ENCODE measurements at places on chromosomes 5 and 9.

GRCh38 chr5:146048994-146049703, 56.2 kb downstream of the PLAC8L1 start:
- peak; percentile 74 for DNase-seq

DNA sequence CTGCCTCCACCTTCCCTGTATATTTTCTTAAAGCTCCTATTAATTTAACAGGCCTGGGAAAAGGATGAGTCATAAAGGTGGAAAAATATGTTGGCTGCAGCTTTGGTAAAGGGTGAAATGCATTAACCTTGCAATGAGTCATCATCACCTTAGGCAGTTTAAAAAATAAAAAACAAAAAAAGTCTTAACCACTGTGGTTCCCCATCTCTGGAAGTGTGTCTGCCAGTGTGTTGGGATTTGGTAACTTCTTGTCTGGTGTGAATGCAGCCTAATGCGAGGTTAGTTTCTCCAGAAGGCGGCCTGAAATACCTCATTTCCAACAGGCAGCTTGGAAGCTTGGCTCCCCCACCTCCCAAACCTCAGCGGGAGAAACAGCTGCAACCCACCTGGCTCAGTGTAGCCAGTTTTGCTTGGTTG, 265.3 kb upstream of the GAS1 start:
- DNase-seq, result no peak

- no peak for DNase-seq
These were observed 95.7 kb downstream of the HOMER1 start for GRCh38 chr5:79418276-79418675.

- DNase-seq, result no peak
These were observed 714.8 kb downstream of the TLR4 start for GRCh38 chr9:118418887-118419565.

DNA sequence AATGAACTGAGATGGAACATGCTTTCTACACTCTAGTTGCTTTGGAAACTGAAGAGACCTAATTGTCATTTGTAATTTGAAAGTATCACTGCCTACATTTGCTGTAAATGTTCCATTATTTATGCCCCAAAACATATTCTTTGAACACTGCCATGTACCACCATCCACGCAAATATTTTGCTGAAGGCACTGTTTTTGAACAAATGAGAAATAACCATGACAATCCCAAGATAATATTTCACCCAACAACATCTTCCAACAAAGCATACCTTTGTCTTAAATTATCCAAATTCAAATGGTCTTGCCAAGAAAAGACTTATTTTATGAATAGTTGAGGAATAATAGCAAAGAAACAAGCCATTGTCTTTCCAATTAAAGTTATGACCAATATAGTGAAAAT, 356.2 kb downstream of the SEMA5A start:
- DNase-seq, result no peak

DNA sequence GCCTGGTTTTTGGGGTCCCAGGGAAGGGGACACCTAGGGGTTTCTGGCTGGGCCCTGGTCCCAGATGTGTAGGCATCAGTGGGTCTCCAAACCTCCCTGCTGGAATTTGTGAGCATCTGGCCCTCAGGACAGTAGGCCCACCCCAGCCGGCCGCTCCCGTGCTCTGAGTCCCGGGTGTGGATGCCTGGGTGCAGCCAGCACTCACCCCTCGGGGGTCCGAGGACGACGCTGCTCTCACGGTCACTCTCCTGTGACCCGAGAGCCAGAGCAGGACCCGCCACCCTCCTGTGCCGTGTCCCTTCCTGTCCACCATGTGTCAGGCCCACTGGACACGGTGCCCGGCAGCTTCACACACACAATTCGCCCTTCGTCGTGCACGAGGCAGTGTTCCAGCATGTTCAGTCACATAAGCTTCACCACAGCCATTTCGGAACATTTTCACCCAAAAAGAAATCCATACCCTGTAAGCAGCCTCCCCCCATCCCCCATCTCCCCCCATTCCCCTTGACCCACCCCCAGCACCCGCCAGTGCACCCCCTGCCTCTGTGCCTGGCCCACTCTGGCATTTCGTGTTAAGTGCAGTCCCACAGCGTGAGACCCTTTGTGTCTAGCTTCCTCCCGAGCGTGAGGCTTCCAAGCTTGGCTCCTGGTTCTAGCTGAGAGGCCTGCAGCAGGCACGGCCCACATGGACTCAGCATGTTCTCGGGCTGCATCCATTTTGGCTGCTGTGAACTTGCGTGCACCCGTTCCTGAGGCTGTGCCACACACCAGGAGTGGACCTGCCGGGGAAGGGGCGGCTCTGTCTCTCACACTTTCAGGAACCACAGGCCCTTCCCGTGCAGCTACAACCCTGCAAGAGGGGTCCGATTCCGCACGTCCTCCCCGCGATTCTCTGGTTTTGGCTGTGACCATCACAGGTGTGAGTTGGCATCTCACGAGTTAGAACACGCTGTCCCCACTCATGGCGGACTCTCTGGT, 40.5 kb downstream of the NKD2 start:
- DNase-seq, result no peak

DNA sequence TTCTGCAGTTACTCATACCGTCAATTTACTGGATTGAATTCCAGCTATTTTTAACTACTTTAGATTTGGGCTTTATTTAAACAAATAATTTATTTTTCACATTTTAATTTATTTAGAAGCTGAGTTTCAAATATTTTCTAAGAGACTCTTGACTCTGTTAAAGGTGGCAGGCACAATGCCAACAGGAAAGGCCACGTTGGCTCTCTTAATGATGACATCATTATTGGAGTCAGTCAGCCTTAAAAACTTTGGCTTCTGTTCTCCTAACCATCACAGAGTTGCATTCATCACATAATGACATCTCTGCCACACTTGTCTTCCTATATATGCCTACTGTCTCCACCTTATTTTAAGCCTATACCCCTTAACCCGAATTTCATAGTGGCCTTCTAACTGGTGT, 172.3 kb upstream of the PLPPR1 start:
- DNase-seq, result no peak

DNA sequence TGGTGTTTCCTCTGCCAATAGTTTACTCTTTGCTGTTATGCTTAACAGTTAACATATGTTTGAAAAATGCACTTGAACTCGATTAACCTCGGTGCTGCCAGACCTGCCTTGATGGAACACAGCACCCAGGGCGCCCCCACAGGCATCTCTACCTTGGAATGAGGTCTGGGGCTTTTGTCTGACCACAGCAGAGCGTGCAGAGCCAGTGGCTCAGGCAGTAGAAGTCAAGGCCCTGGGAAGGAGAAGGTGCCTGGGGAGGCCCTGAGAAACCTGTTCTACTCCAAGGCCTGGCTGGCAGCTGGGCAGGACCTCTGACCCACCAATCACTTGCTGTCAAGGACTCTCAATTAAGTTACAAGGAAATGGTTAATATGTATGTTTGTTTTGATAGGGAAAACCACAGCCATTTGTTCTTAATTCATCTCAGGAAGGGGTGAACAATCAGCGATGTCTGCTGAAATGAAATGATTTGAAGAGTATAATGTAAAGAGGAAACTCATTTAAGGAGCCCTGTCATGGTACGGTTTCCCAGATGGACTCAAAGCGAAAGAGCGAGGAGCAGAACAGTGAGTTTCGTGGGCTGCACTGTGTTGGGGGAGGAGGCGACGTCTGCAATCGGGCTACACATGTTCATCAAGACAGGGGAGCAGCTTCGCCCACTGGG, 21.9 kb downstream of the MACROH2A1 start:
- no peak for DNase-seq

DNA sequence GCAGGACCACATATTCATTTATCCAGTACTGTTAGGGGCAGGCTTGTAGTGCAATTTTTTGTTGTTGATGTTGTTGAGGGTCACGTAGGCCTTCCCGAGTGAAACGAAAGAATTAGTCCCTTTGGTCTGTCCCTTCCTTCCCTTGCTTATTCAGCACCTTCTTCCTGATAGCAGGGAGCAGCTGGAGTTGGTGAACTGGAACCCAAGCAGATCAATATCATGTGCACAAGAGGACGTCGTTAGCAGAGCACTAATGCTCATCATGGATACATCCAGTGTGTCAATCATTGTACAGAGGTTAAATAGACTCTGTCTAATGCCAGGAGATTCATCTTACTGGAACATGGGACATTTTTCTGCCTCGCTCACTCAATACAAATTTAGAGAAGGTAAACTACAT, 33.0 kb upstream of the MAP1B start:
- DNase-seq, result no peak

GRCh38 chr5:141825241-141825671, 53.0 kb downstream of the PCDH1 start:
- no peak for DNase-seq

GRCh38 chr9:130045725-130046450, 2.9 kb upstream of the FNBP1 start:
- DNase-seq, result no peak

DNA sequence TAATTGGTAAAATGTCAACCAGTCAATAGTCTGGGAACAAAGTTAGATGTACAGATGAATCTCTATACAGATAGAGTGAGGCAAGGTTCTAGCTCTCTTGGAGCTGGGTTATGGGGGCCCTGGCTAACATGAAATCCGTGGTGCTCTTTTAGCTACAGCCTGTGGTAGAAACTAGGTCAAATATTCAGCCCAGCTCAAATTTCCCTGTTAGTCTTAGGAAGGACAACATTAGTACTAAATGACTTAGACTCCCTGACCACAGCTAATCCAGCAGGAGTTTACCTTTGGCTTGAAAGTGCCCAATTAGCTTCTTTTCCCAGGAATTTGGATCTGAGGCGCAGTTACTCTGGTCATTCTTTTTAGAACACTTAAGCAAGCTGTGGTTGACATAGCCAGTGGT, 170.5 kb downstream of the DMRTA1 start:
- no peak for DNase-seq

GRCh38 chr9:69071059-69071458, 35.5 kb downstream of the FXN start:
- DNase-seq, result no peak

- DNase-seq, result peak; percentile 55
These were observed 8.4 kb upstream of the NDST1 start for GRCh38 chr5:150499437-150499956.

DNA sequence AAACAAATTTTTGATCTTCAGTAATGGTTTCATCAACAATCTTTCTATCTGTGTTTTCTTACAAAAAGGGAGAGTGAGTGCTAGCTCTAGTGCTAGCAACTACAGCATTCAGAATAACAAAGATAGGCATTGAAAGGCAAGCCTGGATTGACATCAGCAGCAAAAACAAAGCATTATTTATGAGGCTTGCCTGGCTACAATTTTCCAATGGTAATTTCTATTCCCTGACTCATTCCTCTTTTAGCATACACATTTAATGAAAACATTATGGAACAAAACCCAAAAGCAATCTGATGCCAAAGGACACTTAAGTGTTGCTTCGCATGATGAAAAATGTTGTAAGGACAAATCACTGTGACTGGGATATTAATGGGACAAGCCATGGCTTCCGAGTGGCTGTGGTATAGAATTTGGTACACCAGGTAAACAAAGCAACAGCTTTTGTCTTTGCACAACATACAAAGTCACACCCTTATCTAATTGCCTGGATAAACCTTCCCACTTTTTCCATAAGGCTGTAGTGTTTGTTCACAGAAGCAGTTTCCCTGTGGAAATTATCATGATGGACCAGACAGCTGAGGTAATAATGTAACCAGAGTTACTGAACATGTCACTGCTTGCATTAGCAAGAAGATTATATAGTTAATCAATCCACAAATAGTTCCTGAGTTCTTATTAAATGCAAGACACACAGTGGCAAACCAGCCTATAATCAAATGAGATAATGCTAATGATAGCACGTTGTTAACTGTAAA, 179.8 kb upstream of the EDIL3 start:
- no peak for DNase-seq

DNA sequence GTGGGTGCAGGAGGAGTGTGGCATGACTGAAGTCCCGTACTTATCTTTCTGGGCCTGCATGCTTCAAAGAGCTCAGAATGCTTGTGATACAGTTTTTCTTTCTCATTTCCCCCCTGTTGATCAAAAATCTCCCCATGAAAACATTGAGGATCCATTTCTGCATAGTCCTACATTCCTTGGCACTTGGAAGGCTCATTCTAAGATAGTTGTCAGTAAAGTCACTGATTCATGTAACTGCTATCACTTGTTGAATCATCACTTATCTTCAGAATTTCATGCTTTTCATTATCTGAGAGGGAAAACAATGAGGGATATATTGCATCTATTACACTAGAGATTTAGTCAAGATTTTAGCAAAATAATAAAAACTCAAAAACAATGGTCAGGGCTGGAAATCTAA, 1953.1 kb upstream of the CDH6 start:
- DNase-seq, result no peak

DNA sequence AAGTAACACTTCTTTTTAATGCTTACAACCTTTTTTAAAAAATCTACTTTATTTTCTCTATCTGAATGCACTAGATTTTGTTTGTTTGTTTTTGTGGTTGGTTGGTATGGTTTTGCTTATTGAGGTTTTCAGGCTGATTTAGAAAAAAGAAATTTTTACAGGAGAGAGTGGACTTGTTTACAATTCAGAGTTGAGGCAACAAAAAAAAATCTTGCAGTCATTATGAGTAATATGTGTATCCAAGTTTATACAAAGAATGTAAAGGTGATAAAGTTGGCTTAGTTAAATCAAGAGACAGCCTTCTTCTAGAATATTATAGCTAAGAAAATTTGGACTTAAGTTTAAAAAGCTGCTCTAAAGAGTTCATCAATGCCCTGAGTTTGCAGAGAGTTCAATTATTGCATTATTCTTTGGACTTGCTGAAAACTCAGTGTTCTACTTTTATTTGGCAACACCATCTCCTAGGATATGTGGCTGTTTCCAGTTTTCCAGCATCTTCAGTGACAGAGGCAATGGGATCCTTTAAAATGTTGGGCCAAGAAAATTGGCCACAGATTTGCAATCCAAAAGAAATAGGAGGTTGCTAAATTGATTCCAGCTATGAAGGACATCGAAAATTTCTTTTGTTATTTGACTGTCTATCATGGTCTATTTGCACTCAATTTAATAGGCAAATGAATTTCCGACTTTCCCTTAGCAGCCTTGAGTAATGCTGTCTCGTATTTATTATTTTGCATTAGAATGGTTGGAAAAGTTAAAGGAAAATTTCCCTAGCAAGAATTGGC, 10.7 kb downstream of the STK32A start:
- no peak for DNase-seq

DNA sequence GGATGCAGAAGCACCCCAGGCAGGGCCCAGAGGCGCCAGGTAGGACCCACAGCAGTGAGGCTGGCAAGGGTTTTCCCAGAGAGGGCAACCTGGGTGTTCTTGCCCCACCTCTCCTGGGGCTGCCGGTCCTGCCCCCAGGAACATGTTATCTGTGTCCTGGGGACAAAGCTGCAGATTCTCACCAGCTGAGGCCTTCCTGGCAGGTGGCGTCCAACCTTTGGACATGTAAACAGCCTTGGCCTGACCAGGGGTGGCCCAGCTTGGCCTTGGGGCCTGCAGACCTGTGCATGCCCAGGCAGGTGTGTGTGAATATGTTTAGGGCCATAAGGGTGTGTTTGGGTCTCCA, 101.8 kb upstream of the LARP1 start:
- peak; percentile 53 for DNase-seq

DNA sequence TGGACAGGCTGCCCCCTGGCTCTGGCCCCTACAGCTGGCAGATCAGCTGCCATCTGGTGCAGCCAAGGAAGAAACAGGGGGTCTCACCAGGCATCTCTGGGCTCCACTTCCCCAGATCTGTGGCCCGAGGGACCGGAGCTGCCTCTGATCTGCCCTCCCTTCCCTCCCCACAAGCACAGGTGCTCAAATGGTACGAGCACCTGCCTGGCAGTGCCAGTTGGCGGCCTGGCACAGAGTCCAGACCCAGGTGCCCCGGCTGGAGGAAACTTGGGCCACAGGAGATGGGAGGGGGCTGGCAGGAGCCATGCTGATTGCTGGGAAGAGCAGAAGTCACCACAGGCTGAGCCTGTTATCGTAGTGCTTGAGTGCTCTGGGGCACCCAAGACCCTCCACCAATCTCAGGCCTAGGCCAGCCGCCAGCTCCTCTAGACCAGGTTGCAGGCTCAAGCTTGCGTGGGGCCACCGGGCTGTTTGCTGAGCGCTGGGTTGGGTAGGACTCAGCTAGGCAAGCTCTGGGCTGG, 5.0 kb upstream of the CAMK2A start:
- DNase-seq, result no peak

All from OCI-M1 (cell line).